Fibroblast of lung (primary cell): ENCODE measurements at places on chromosomes 16 and 17. TPM values are rescaled to one million over a fixed set of nuclear protein-coding genes. Genes with fewer than 3 reads are reported as not detected.

GRCh38 chr16:48540222-48540900, 69.6 kb downstream of the N4BP1 start:
- no peak for DNase-seq

- no peak for DNase-seq
These were observed at the start of gene ZP2 for GRCh38 chr16:21211486-21211885. Gene ZP2 (minus strand): TSS chr16:21211574. CDS start chr16:21211547, 27 bp downstream.

- DNase-seq, result no peak
These were observed 5.1 kb downstream of the ETV4 start for GRCh38 chr17:43540821-43541674.

DNA sequence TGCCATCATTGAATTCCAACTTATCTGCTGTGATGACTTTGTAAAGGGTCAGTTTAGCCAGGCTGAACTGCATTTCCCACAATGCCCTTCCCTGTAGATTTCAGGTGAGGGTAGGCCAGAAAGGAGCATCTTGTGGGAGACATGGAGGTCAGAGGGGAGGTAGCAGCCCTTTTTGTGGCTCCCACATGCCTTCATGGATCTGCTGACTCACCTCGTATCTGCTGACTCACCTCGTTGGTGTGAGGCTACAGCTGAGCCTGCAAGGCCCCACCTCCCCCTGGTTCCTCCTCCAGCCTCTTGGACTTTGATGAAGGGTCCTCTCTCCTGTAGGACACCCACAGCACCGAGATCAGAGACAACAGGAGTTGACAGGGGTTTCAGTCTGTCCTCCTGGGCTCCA, 102.5 kb downstream of the SALL1 start:
- DNase-seq, result peak; percentile 33

DNA sequence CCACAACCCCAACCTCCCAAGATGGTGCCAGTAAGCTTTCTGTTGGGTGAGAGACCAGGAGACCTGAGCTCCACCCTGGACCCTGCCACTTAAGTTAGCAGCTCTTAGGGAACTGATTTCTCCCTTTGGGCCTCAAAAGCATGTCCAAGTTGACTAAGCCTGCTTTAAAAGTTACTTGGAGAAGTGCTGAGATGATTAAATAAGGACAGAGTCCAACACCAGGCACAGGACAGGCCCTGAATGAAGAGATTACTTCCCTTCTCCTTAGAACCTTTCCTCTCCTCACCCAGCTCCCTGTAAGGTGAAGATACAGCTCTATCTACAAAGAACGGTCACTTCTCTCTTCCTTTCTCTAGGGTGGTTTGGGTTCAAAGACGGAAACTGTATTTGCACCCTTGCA, 162.6 kb downstream of the XYLT1 start:
- DNase-seq, result no peak

GRCh38 chr16:14285513-14286367, 214.6 kb downstream of the MRTFB start:
- DNase-seq, result peak; percentile 98

GRCh38 chr17:81870131-81870980, 781 bp downstream of the ARHGDIA start:
- peak; percentile 46 for DNase-seq

GRCh38 chr16:2179107-2179501, 17.3 kb downstream of the CASKIN1 start:
- no peak for DNase-seq

DNA sequence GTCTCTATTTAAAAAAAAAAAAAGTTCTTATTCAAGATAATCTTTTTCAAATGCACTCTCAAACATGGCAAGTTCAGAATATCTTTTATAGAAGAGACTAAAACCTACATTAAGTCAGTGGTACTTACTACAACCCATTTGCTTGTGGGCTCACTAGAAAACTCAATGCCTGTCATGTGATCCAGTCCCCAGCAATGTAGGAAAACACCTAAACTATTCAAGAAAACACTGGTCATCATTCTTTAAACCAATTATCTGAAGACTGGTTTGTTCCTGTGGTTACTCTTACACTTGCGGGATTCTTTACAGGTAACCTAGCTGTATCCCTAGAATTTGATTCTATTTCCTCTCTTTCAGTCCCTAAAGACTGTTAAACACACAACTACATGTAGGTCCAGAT, 19.6 kb downstream of the MED13 start:
- DNase-seq, result no peak

DNA sequence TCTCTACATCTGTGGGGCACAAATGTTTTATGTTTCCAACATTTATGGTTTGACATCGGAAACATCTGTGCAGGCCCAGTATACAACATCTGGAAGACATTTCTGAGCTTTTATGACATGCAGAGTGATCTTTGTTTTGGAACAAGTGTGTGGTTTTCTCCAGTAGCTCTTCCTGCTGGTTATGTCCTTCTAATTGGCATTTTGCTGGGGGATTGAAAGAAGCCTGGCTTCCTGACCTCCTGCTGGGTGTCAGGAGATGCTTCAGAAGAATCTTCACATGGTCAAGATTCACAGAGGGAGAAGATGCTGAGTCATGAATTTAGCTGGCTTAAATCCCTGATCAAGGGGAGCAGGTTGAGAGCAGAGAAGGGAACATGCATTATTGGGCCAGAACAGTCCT, 279.5 kb upstream of the MYOCD start:
- DNase-seq, result no peak

DNA sequence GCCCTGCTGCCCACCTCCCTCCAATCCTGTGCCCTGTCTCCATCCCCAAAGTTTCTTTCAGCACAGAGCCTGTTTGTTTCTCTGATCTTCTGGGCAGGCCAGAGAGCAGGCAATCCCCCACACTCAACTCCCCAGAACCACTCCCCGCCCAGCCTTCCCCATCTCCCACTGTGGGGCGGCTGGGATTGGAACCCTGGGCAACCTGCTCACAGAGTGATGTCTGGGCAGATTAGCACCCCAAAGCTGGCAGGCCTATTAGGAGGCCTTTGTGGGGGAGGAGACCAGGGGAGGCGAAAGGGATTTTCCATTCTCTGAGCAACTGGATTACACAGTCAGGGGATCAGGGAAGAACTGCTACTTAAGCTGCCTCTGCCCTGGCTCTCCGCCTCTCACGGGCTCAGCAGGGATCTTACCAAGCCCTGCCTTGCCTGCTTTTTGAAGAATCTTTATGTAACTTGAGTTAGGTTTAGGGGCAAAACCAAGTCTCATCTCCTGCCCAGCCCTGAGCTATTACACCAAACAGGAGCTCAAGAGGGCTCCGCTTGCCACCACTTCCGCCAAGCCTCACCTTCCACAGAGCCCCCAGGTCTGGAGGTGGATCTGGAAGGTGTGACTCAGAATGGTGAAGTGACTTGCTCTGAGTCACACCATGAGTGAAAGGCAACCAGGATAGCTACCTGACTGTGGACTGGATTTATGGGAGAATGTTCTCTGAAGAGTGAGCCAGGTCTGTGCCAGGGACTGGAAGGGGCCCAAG, 16.0 kb upstream of the LHX1 start:
- peak; percentile 82 for DNase-seq

FADS6 gene
- polyA plus RNA-seq, result not detected in 2 replicates

CCL1 gene
- polyA plus RNA-seq, result not detected in 2 replicates

KCTD19 gene
- 0.10 TPM in 1 of 2 replicates, not detected in the other for polyA plus RNA-seq

DNA sequence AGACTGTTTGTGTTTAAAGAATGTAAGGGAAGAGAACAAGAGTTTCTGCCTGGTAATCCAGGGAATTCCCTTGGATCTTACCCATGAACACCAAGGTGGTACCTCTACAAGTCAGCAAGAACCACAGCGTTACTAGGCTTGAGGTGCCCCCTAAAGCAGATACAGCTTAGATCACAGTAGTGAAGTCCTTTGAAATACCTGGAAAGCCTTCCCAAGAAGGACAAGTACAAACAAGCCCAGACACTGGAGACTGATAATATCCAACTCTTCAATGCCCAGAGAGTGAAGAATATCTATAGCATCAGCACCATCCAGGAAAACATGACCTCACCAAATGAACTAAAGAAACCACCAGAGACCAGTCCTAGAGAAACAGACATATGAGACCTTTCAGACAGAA, 3.8 kb upstream of the APPBP2 start:
- DNase-seq, result no peak

GRCh38 chr17:29572691-29573557, 4.4 kb downstream of the TP53I13 start:
- peak; percentile 47 for DNase-seq

- DNase-seq, result peak; percentile 77
These were observed 10.1 kb downstream of the P3H4 start for GRCh38 chr17:41801374-41802271.

NUPR1 gene
- polyA plus RNA-seq, result 22.2 and 38.0 TPM in 2 replicates

IQCK gene
- polyA plus RNA-seq, result 8.9 and 9.9 TPM in 2 replicates

CCL3 gene
- polyA plus RNA-seq, result not detected in 2 replicates

GRCh38 chr16:68408967-68409366, 39.3 kb downstream of the SMPD3 start:
- DNase-seq, result no peak

RASD1 gene
- polyA plus RNA-seq, result 0.32 and 0.34 TPM in 2 replicates

GRCh38 chr17:29749045-29749825, 126.5 kb upstream of the CORO6 start:
- no peak for DNase-seq

GRCh38 chr16:28193530-28194423, 18.0 kb downstream of the XPO6 start:
- peak; percentile 95 for DNase-seq

- DNase-seq, result peak; percentile 50
These were observed 133.2 kb upstream of the AXIN2 start for GRCh38 chr17:65694601-65695000.

GAS2L2 gene
- polyA plus RNA-seq, result not detected in 2 replicates

- no peak for DNase-seq
These were observed 58.2 kb downstream of the PLCG2 start for GRCh38 chr16:81837312-81837751.

DNA sequence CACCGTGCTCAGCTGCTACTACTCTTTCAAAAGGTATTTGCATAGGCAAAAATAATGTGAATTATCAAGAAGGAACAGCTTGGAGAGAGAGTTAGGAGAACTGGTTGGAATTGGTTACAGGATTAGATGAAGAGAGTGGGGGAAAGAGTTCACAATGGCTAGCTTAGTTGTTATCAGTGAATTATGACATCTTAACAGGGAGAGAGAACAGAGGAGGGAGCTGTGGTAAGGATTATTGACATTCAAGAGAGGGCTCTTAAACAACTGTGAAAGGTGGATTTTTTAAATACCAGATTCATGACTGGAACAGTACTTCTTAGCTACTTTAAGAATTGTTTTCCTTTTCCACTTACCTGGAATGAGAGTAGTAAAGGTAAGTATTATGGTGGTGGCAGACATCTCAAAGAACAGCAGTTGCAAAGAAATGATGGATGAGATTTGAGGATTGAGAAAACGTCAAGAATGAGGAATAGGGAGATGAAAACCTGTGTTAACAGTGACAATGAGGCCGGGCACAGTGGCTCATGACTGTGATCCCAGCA, 43.9 kb upstream of the SLC5A11 start:
- DNase-seq, result no peak

GLIS2 gene
- polyA plus RNA-seq, result 5.6 and 6.0 TPM in 2 replicates

- DNase-seq, result no peak
These were observed 200.1 kb downstream of the SALL1 start for GRCh38 chr16:50950955-50951354.

DNA sequence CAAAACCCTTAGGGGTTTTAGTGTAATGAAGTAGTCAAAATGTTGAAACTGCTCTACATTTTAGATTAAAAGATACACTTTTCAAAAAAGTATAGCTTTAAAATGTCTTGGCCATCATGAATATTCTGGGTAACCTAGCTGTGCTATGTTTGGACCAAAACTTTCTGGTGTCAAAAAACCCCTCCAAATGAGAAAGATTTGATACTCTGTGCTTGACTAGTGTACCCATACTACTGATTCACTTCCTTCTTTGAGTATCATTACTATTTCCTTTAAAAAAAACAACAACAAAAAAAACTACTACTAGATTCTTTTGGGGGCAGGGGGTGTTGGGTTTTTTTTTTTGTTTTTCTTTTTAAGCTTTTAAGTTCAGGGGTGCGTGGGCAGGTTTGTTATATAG, 37.3 kb downstream of the PTRH2 start:
- DNase-seq, result no peak

HBA1 gene
- polyA plus RNA-seq, result 0.69 and 0.77 TPM in 2 replicates

DNA sequence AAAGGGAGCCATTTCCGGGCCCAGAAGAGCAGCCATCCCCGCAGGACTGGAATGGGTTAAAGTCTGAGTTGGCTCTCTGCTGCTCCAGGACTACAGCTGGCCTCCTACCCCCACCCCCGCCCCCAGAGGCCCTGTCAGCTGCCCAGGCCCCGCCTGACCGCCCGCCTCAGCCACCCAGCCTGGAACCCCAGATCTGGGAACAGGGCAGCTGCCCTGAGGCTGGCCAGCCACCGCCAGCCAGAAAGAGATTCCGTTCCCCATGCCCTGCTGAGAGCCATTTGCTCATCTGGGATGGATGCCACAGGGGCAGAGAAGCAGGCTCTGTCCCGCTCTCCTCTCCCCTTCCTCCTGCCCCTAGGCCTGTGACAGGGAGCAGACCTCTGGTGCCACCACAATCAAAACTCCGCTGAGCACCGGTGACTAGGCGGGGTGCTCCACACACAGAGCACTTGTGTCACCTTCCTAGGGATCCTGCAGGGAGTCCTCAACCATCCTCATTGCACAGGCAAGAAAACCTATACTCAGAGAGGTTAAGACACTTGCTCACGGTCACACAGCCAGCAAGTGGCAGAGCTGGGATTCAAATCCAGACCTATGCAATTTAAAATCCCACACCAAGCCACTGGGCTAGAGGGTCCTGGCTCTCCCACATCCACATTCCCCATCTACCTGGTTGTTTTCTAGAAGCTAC, 44.1 kb downstream of the ZNF423 start:
- no peak for DNase-seq

MYH10 gene
- 54.6 and 66.2 TPM in 2 replicates for polyA plus RNA-seq

DNA sequence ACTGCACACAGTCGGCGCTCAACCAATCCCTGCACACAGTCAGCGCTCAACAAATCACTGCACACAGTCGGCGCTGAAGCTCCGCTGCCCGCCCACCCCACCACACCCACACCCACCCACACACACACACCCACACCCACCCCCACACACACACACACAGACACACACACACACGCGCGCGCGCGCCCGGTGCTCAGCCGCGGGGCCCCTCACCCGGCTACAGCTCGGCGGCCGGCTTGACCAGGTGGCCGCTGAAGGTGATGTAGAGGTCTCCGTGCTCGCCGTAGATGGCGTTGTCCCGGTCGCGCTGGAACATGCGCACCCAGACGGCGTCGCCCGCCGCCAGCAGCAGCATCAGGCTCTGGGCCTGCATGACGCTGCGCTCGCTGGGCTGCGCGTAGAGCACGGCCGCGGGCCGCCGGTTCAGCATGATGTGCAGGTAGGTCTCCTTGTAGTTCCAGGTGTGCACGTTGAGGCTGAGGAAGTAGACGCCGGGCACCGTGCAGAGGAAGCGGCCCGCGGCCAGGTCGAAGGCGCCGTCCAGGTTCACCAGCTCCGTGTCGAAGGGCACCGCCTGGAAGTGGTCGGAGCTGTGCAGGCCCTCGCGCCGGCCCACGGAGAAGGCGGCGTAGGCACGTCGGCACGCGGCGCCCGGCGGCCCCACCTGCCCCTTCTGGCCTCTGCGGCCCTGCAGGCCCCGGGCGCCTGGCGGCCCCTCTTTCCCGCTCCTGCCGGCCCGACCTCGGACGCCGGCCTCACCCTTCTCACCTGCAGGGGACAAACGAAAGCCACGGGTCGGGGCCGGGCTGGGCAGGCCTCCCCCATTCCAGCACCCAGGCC, 2.5 kb downstream of the C1QTNF8 start:
- DNase-seq, result no peak
